ENCODE measurements at places on chromosomes 4 and X.
A peak's percentile ranks its signal among the peaks of the same experiment; 100 is the strongest.

- no peak for DNase-seq
Measured at GRCh38 chrX:123675154-123675553, 57.7 kb downstream of the THOC2 start.

GRCh38 chrX:9622128-9622527, 143.5 kb downstream of the GPR143 start:
- DNase-seq, result no peak

GRCh38 chr4:6334203-6334887, 64.7 kb downstream of the WFS1 start:
- DNase-seq, result no peak

DNA sequence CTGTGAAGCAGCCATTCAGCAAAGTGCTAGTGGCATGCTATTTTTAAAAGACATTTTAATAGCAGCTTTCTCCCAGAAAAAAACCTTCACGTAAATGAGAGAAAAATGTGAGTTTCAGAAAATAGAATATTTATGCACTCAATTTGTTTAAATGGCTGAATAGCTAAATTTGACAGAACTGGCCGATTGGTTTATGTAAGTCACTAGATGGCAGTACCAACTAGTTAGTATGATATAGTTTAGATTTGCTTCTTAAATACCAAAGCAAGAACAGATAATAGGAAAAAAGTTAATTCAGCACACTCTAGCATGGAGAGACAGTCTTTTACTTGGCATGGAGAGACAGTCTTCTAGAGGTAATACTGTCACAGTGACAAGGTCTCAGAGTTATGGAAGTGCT, 250.1 kb downstream of the SNCA start:
- DNase-seq, result peak; percentile 13

GRCh38 chr4:69832326-69833030, 27.5 kb downstream of the SULT1E1 start:
- DNase-seq, result no peak

- DNase-seq, result no peak
Measured at GRCh38 chr4:73127839-73128453, 58.4 kb upstream of the COX18 start.

DNA sequence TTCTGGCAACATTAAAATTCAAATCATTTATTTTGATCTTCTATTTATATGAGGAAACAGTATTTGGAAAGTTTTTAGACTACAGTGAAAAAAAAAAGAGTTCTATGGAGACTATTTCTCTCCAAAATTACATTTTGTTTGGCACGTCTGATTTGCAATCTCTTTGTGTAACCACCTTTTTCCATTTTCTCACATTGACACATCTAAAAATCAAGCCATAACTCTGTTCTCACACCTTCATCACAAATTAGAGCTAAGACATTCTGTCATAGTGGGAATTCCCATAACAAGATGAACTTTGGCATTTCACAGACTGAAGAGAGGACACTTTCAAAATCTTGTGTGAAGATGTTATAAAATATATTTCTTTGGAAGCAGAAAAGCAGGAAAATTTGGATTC, 468.9 kb downstream of the GRIA2 start:
- DNase-seq, result no peak

DNA sequence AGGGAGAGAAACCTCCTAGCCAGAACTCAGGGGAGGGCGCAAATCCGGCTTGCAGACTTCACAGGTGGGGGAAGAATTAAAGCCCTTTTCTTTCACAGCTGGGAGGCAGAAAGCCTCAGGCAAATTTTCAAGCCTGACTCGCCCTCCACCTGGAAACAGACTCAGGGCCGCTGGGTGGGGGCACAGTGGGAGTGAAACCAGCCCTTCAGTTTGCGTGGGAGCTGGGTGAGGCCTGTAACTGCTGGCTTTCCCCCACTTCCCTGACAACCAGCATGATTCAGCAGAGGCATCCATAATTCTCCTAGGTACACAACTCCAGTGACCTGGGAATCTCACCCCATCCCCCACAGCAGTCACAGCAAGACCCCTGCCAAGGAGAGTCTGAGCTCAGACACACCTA, 206.9 kb upstream of the INTU start:
- DNase-seq, result no peak

DNA sequence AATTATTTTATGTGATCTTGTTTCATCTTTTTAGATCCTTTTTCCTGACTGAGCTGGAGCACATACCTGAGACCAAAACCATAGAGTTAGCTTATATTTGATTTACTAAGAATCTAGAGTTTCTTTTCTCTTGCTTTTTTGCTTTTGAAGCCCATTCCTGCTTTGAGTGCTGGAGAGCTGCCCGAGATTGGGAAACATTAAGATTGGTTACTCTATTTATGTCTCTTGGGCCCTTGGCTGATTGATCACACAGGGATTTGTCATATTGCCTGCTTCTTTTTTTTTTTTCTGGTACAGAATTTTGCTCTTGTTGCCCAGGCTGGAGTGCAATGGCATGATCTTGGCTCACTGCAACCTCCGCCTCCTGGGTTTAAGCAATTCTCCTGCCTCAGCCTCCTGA, 73.9 kb downstream of the REPS2 start:
- DNase-seq, result no peak

- DNase-seq, result peak; percentile 55
Measured at GRCh38 chr4:76095568-76095967, 21.1 kb downstream of the ART3 start.

GRCh38 chr4:17817027-17817426, 6.2 kb downstream of the NCAPG start:
- no peak for DNase-seq

DNA sequence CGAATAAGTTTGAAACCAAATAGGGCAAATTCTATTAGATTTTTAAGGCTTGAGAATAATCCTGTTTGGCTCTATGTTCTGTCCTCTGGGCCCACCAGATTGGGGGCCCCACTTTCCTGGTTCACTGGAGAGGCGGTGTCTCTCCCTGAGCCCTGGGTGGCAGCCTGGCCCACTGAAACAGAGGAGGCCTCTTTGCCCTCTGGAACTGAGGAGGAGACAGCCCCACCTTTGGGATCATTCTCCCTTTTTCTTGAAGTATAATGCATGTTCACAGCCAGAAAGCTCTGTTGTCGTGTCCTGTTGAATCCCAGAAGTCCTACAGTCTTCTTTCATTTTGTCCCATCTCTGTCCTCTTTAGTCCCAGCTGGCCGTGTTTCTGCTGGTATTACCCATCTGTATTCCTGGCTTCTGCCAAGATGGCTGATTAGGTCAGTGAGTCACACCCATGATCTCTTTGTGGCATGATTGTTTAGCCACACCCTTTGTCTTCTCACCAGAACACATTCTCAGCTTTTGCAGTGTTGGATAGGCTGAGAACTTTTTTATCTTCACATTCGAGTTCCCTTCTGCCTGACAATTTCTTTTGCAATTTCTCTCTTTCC, 8.1 kb upstream of the TBC1D25 start:
- peak; percentile 78 for DNase-seq

DNA sequence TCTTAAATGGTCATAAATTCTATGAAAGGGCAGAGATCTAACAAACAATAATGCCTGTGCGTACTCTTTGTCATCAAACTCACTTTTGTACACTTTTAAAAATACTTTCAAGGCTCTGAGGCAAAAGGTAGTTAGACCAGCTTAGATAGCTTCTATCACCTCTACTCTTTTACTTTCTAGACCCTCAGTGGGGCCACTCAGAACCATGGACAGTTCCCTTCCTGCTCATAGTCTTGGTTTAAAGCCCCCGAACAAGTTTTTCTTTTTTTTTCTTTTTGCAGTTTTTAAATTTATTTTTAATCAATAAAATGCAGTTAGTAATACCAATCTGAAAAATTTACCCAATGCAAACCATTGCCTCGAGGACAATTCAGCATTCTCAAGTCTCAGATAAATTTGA, 460.5 kb upstream of the CNKSR2 start:
- DNase-seq, result no peak

DNA sequence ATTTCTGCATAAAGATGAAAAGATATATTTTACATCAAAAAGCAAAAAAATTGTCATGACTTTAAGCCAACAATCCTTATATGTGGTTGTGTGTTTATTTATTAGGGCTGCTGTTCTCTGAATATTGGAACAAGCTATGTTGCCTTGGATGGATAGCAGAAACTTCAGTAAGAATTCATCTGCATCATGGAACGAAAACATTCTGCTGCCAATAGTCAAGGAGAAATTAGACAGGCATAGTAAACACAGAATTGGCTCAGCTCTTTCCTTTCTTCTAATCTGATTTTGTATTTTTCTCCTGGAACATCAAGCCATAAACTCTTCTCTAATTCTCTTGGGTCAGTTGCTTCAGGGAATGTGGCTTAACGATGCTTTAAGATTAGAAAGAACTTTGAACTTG, 1257.0 kb downstream of the NLGN4X start:
- no peak for DNase-seq

DNA sequence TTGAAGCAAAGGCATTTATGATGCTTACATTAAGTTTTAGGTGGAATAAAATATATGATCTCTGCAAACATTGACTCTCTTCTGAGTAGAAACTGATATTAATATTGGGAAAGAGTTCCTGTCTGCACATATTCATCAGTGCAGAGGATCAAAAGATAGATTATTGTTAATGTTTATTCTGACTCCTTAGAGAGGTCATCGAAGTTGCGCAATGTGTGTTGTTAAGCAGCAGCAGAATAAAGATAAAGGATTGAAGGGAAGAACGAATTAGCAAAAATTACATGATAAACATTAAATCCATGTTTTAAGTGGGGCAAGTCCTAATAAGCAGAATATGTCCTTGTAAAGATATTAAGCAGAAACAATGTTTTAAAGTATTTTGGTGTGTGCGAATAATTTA, 72.6 kb upstream of the MBNL3 start:
- no peak for DNase-seq

- no peak for DNase-seq
Measured at GRCh38 chrX:108442901-108443464, 3.3 kb downstream of the COL4A5 start.

DNA sequence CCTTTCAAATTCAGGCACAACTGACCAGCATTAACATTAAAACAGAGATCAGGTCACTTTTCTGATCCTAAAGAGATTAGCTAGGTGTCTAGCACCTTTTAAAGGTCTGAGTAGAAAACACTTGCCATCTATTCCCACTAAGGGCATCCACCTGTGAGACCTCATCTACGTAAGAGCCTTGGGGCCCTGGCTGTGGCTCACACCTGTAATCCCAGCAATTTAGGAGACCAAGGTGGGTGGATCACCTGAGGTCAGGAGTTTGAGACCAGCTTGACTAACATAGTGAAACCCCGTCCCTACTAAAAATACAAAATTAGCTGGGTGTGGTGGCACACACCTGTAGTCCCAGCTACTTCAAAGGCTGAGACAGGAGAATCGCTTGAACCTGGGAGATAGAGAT, 11.8 kb downstream of the TBC1D9 start:
- DNase-seq, result no peak

- DNase-seq, result no peak
Measured at GRCh38 chr4:47468706-47469365, 5.3 kb upstream of the COMMD8 start.

GRCh38 chr4:76235915-76236314, 15.6 kb upstream of the FAM47E start:
- DNase-seq, result peak; percentile 82

DNA sequence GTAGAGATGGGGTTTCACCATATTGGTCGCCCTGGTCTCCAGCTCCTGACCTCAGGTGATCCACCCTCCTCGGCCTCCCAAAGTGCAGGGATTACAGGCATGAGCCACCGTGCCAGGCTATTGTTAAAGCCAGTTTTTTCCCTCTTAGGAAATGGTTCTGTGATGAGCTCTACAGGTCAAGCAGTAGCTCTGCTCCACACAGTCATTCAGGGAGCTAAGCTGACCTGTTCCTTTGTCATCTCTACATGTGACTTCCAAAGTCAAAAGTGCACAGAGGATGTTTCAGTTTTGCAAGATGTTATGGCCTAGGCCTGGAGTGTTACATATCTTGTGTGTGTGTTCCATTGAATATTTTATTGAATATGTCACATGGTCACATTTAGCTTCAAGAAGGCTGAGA, 11.4 kb downstream of the MCUB start:
- no peak for DNase-seq

GRCh38 chr4:113007151-113007550, 42.3 kb upstream of the ANK2 start:
- DNase-seq, result no peak

- DNase-seq, result peak; percentile 62
Measured at GRCh38 chrX:28189011-28189410, 207.8 kb upstream of the DCAF8L1 start.

GRCh38 chrX:9442056-9442455, 22.8 kb upstream of the TBL1X start:
- DNase-seq, result no peak

DNA sequence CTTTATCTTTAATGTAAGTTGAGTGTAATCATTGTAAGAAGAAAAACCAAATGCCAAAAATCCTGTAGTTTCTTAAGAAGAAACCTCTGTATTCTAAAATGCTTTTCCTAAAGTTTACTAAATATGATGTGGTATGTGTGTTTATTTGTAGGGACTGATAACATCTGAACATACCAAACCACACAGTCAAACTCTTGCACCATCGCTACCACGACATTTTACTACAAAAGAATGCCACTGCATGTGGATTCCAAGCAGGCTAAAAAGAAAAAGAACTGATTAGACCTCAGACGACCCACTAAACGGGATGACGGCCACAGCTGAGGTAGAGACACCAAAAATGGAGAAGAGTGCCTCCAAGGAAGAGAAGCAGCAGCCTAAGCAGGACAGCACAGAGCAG, 46.1 kb downstream of the LAS1L start:
- DNase-seq, result no peak

DNA sequence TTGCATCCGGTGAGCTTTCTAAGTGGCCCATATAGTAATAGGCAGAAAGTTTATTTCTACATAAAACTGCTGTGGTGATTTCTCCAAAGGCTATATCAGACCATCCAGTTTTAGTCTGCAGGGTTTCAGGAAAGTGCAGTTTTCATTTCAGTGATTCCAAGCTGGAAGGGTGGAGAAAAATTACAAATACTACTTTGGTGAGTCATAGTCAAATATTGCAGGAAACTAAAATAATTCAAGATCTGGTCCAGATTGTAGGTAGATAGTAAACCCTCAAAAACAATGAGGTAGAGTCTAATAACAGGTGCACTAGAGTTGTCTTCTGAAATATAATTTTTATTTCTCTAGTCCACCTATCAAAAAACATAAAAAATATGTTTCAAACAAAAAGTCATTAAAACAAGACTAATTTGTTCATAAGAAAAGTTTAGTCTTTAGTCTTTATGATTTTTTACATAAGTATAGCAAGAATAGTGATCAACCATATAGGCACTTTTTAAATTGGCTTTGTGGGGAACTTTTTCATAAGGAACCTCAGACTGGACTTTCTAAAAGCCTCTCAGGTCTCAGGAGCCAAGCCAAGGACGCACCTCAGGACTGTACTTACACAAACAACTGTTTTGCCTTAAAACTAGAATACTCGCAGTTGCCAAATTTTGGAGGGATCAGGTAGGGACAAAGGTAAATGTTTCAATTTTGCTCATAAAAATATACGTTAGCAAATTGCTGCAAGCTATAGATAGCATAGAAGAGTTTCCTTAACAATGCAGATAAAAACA, 101.8 kb upstream of the TLR3 start:
- no peak for DNase-seq

GRCh38 chr4:1334579-1334895, 12.5 kb upstream of the UVSSA start:
- no peak for DNase-seq

GRCh38 chr4:65538571-65538970, 131.7 kb downstream of the EPHA5 start:
- DNase-seq, result peak; percentile 7

- DNase-seq, result no peak
Measured at GRCh38 chr4:7381221-7381889, 53.4 kb downstream of the PSAPL1 start.
